ENCODE measurements at places on chromosomes 13 and 19.

- no peak for DNase-seq
Measured at GRCh38 chr13:49132479-49133002, 87.6 kb upstream of the MLNR start.

DNA sequence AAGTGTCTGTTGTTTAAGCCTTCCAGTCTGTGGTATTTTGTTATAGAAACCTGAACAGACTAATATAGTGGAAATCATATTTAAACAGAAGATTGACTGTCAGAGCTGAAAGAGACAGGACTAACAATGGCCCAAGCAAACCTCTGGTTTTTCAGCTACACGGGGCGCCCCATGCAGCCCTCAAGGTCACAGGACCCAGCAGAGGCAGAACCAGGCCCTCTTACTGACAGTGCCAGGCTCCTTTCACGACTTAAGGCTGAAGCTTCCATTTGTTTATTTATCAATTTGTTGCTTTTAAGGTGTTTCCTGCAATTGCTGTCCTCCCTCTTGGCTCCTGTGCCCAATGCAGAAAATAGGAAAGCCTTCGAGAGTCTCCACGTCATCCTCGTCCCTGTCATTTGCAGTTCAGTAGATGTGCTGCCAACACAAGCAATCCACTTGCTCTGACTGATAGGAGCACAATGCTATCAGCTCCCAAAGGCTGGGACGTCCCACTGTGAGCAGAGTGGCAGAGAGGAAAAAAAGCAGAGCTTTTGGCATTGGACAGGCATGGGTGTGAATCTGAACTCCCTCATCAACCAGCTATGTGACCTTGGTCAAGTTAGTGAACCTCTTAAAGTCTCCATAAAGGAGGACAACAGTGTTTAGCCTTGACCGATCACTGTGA, 10.5 kb upstream of the SLC7A1 start:
- DNase-seq, result no peak

GRCh38 chr19:55005684-55006488, 32.2 kb downstream of the GP6 start:
- DNase-seq, result no peak

DNA sequence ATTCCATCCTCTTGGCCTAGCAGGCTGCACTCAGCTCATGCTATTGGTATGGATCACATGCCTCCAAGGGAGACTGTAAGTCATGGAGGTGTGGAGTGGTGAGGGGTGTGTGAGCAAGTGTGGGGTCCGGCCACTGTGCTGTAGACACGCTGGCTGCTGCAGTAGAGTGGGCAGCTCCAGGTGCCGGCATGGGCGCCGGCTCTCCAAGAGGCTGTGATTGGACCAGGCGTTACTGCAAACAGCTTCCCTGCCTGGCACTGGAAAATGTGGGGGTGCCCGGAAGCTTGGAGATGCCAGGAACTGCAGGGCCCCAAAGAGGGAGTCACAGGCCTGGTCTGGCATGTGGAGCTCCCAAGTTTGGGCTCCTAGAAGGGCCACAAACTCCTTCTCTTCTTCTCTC, 245.7 kb downstream of the GPC6 start:
- DNase-seq, result no peak

GRCh38 chr13:40096357-40096901, 441.0 kb downstream of the COG6 start:
- no peak for DNase-seq

DNA sequence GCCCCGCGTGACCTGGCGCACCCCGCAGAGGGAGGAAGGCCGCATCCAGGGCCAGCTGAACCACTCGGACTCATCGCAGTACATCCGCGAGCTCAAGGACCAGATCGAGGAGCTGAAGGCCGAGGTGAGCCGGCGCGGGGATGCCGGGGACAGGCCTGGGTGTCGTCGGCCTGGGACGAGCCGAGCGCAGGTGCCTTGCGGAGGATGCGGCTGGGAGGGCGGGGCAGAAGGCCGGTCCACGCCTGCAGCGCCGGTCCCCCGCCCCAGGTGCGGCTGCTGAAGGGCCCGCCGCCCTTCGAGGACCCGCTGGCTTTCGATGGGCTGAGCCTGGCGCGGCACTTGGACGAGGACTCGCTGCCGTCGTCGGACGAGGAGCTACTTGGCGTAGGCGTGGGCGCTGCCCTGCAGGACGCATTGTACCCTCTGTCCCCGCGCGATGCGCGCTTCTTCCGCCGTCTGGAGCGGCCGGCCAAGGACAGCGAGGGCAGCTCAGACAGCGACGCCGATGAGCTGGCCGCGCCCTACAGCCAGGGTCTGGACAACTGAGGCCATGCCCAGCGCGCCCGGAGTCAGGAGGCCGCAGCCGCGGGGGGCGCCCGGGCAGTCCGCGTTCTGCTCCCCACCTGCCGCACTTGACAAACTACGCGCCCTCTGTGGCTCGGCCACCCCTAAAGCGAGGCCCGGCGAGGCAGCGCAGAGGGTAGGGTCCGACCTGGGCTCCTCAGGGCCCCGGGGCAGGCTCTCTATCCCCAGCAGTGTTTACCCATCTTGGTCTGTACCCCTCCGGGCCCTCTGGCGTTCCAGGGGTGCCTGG, 10.8 kb downstream of the PRR36 start:
- DNase-seq, result no peak

All from EH (cell line).